Aortic smooth muscle cell (primary cell): ENCODE measurements at places on chromosomes 12 and 14. TPM values are rescaled to one million over a fixed set of nuclear protein-coding genes. Genes with fewer than 3 reads are reported as not detected.

Gene PLEK2
- 2.2 and 2.9 TPM in 2 replicates for total RNA-seq

Gene DPPA3
- total RNA-seq = not detected in 2 replicates

Gene TESPA1
- not detected in 2 replicates for total RNA-seq

Gene SIX1
- 0.68 and 0.79 TPM in 2 replicates for total RNA-seq

Gene ACSS3
- total RNA-seq = 27.7 and 33.6 TPM in 2 replicates

Gene FBXW8
- total RNA-seq = 14.3 and 15.6 TPM in 2 replicates

Gene ACYP1
- 7.3 and 9.8 TPM in 2 replicates for total RNA-seq

Gene SDSL
- 17.0 and 23.6 TPM in 2 replicates for total RNA-seq

Gene LTB4R
- total RNA-seq = 0.75 and 1.1 TPM in 2 replicates

Gene PHC1
- total RNA-seq = 9.6 and 14.7 TPM in 2 replicates

Gene SERPINA3
- total RNA-seq = 0.81 and 1.6 TPM in 2 replicates

Gene SMOC1
- total RNA-seq = 0.19 and 0.40 TPM in 2 replicates

Gene GLIPR1L2
- 0.92 and 1.1 TPM in 2 replicates for total RNA-seq

Gene OR6C70
- not detected in 2 replicates for total RNA-seq

Gene TAS2R42
- total RNA-seq = not detected in 2 replicates

Gene SRRM4
- total RNA-seq = not detected in 2 replicates

Gene GPR135
- 2.0 and 2.4 TPM in 2 replicates for total RNA-seq

Gene TGFB3
- 12.3 and 12.7 TPM in 2 replicates for total RNA-seq

Gene LGMN
- total RNA-seq = 55.1 and 57.3 TPM in 2 replicates

Gene OAS1
- 0.75 and 5.3 TPM in 2 replicates for total RNA-seq

Gene MED6
- 22.3 and 27.9 TPM in 2 replicates for total RNA-seq

Gene SLCO1C1
- 2.2 and 2.6 TPM in 2 replicates for total RNA-seq

Gene CAPS2
- 11.9 and 15.9 TPM in 2 replicates for total RNA-seq

Gene ITGA7
- total RNA-seq = 51.5 and 56.6 TPM in 2 replicates

Gene IQSEC3
- under 0.01 TPM in 2 replicates for total RNA-seq

Gene SYT1
- 1.1 and 1.2 TPM in 2 replicates for total RNA-seq

Gene KRT85
- total RNA-seq = not detected in 2 replicates
